ENCODE measurements at places on chromosomes 13 and 19.

DNA sequence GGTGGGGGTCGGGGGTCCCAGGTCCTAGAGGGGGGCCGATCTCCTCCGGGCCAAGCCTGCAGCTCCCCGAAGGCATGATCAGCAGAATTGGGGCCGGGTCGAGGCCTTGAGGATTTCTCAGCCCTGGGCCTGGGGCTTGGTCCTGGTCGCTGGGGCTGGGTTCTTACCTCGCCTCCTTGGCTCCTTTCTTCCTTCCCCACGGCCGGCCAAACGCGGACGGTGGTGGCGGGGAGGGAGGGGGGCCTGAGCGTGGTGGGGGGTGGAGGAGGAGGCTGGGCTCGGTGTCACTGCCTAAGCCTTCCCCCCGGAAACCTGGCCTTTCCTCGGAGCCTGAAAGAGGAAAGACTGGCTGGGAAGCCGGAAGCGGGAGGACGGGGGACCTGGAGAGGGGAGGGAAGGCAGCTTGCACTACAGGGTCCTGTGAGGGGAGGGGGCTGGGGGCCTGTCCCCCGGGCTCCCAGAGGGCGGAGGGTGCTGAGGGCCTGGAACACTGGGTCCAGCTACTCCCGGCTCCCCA lies at the start of gene ZNF579:
Gene ZNF579 (minus strand): TSS at position 221 of the 517 bp plus-strand sequence. CDS start 1,209 bp downstream, outside the sequence.
- peak; percentile 32 for DNase-seq
- H3K36me3 ChIP-seq: peaks cover 16% of the 10 kb centered on the region
- H3K4me1 ChIP-seq: peaks cover 2% of the 10 kb centered on the region
- H3K27me3 ChIP-seq: no peaks in the 10 kb centered on the region
- peak within 1 kb of the TSS; percentile 92 for H3K27ac ChIP-seq
- peak within 1 kb of the TSS; percentile 85 for H3K4me3 ChIP-seq

- no peaks in the 10 kb centered on the region for H3K27me3 ChIP-seq
- no peak overlapping the region for H3K4me3 ChIP-seq
- no peaks in the 10 kb centered on the region for H3K4me1 ChIP-seq
- DNase-seq: no peak
These were observed 13.6 kb upstream of the GALP start for GRCh38 chr19:56162258-56162657.

- peak overlapping the region; percentile 65 for H3K4me3 ChIP-seq
- no peaks in the 10 kb centered on the region for H3K4me1 ChIP-seq
- H3K27me3 ChIP-seq: peaks cover 9% of the 10 kb centered on the region
- no peak overlapping the region for H3K27ac ChIP-seq
- DNase-seq: no peak
These were observed 808 bp downstream of the SLITRK5 start for GRCh38 chr13:87671753-87672605.

- H3K4me3 ChIP-seq: no peak overlapping the region
- H3K4me1 ChIP-seq: no peaks in the 10 kb centered on the region
- no peaks in the 10 kb centered on the region for H3K27me3 ChIP-seq
- DNase-seq: no peak
These were observed 10.0 kb upstream of the OR1M1 start for GRCh38 chr19:9076901-9077300.

DNA sequence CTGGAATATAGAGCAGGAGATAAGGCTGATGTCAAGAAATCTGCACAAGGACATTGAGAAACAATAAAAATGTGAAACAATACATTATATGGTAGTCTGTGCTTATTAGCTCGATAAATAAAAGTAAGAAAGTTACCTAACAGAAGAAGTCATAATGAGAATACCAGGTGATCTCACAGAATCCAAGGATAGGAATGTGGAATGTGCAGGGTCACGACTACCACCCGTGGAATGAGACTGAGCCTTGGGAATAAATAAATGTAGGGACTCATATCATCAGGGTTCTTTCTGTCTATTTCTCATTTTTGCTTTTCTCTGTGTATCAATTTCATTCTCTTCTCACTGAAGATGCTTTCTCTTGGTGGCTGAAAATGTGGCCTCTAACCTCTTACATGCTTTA lies 26.0 kb upstream of the KBTBD7 start:
- no peak overlapping the region for H3K4me3 ChIP-seq
- no peak for DNase-seq
- H3K36me3 ChIP-seq: no peaks in the 10 kb centered on the region
- H3K27me3 ChIP-seq: no peaks in the 10 kb centered on the region

GRCh38 chr13:111304603-111305289 lies 15.7 kb upstream of the TEX29 start:
- no peaks in the 10 kb centered on the region for H3K4me1 ChIP-seq
- H3K27me3 ChIP-seq: no peaks in the 10 kb centered on the region
- H3K27ac ChIP-seq: no peak overlapping the region
- H3K4me3 ChIP-seq: no peak overlapping the region

DNA sequence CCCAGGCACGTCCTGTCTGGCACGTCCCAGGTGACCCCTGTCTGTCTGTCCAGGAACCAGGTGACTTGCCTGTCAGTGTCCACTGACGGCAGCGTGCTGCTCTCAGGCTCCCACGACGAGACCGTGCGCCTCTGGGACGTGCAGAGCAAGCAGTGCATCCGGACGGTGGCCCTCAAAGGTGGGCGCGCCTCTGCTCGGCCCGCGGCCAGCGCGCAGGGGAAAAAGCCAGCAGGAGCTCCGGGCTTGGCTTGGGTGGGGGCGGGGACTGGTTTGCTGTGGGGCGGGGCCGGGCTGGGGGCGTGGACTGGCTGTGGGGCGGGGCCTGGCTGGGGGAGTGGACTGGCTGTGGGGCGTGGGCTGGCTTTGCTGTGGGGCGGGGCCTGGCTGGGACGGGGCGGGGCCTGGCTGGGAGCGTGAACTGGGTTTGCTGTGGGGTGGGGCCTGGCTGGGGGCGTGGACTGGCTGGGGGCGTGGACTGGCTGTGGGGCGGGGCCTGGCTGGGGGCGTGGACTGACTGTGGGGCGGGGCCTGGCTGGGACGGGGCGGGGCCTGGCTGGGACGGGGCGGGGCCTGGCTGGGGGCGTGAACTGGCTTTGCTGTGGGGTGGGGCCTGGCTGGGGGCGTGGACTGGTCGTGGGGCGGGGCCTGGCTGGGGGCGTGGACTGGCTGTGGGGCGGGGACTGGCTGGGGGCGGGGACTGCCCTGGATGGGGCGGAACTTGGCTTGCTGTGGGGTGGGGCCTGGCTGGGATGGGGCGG lies 7.2 kb downstream of the WDR18 start:
- H3K27ac ChIP-seq: no peak overlapping the region
- no peak overlapping the region for H3K4me3 ChIP-seq
- no peaks in the 10 kb centered on the region for H3K4me1 ChIP-seq
- peaks cover 11% of the 10 kb centered on the region for H3K27me3 ChIP-seq
- DNase-seq: no peak

DNA sequence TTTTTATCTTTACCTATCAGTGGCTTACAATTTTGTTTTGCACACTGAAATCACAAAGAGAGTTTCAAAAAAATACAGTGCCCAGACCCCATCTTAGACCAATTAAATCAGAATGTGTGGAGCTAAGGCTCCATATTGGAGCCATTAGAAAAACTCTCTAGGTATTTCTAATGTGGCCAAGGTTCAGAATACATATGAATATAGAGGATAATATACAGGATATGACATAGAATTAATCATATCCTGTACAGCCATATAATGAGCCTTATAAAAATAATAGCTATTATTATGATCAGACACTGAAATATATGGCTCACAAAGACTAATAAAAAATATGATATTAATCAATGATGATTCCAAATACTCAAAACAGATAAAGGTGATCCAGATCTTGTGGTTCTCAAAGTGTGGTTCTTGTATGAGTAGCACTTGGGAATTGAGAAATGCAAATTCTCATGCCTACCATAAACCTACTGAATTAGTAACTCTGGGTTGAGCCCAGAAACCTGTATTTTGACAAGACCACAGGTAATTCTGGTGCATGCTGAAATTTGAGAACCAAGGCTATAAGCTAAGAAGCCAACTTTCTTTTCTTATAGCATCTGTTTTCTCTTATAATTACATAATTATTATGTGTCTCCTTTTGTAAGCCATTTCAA lies 408.0 kb downstream of the DIAPH3 start:
- H3K36me3 ChIP-seq: no peaks in the 10 kb centered on the region
- DNase-seq: no peak
- no peak overlapping the region for H3K4me3 ChIP-seq

DNA sequence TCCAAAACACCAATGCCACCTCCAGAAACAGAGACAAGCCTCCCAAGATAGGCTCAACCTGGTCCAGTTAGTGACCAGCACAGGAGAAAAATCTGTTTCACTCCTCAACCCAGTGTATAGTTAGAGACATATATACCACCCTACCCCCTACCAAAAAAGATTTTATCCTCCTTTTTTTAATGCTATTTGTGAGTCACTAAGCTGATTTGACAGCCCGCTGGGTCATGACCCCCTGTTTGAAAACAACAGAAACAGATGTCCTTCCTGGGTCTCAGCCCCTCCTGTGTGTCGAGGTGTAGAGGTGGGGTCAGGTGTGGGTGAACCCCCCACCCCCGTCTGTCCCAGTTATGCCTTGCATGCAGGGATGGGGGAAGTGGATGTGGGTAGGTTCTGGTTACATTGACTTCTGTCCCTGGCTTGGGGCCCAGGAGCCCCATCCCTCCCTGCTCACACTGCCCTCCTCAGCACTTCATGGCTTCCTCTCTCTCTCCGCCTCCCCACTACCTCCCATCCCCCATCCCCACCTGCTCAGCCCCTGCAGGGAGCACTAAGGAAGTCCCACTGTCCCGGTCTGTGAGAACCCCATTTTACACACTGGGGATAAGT lies 14.0 kb upstream of the TOMM40 start:
- H3K27ac ChIP-seq: no peak overlapping the region

DNA sequence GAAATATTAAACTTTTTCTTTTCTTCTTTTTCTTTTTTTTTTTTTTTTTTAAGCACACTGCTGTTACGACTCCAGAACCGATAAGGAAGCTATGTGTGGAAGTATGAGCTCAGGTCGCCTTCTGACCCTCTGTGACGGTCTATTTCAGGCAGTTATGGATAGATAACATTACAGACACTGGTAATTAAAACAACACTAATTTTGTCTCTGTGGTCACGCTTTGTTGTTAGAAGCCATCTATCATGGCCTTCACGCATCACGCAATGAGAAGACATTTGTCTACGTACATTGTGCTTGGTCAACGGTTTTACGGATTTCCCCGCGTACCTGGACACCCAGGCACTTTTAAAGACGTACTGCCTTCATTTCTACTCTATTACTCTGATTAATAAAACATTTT lies 306.0 kb upstream of the ZNF507 start:
- H3K4me3 ChIP-seq: no peak overlapping the region
- H3K4me1 ChIP-seq: no peaks in the 10 kb centered on the region
- no peaks in the 10 kb centered on the region for H3K27me3 ChIP-seq
- H3K27ac ChIP-seq: no peak overlapping the region

GRCh38 chr13:114048443-114048842 lies 74.6 kb upstream of the C13orf46 start:
- H3K27ac ChIP-seq: no peak overlapping the region
- H3K36me3 ChIP-seq: peaks cover 12% of the 10 kb centered on the region
- no peak overlapping the region for H3K4me3 ChIP-seq
- no peaks in the 10 kb centered on the region for H3K27me3 ChIP-seq
- H3K4me1 ChIP-seq: no peaks in the 10 kb centered on the region
- no peak for DNase-seq

GRCh38 chr13:112457485-112457884 lies 81.3 kb downstream of the SPACA7 start:
- H3K27me3 ChIP-seq: no peaks in the 10 kb centered on the region
- H3K27ac ChIP-seq: no peak overlapping the region
- no peaks in the 10 kb centered on the region for H3K4me1 ChIP-seq
- no peak for DNase-seq
- no peaks in the 10 kb centered on the region for H3K36me3 ChIP-seq

- H3K27ac ChIP-seq: no peak overlapping the region
- no peaks in the 10 kb centered on the region for H3K27me3 ChIP-seq
- no peaks in the 10 kb centered on the region for H3K36me3 ChIP-seq
- no peaks in the 10 kb centered on the region for H3K4me1 ChIP-seq
These were observed 9.5 kb upstream of the SUPT20H start for GRCh38 chr13:37068962-37069361.

- H3K36me3 ChIP-seq: no peaks in the 10 kb centered on the region
- no peaks in the 10 kb centered on the region for H3K4me1 ChIP-seq
- no peak for DNase-seq
These were observed 2.5 kb downstream of the SIGLEC7 start for GRCh38 chr19:51144482-51145045.

- peaks cover 10% of the 10 kb centered on the region for H3K4me1 ChIP-seq
- peak overlapping the region; percentile 83 for H3K27ac ChIP-seq
- no peaks in the 10 kb centered on the region for H3K36me3 ChIP-seq
These were observed 1.7 kb upstream of the EML2 start for GRCh38 chr19:45640849-45641273.

GRCh38 chr13:100514788-100515409 lies 73.7 kb downstream of the GGACT start:
- H3K27ac ChIP-seq: no peak overlapping the region
- no peak for DNase-seq
- no peak overlapping the region for H3K4me3 ChIP-seq
- no peaks in the 10 kb centered on the region for H3K27me3 ChIP-seq

- H3K36me3 ChIP-seq: no peaks in the 10 kb centered on the region
- H3K4me1 ChIP-seq: peaks cover 16% of the 10 kb centered on the region
- H3K27ac ChIP-seq: peak overlapping the region; percentile 93
- H3K4me3 ChIP-seq: peak overlapping the region; percentile 62
- H3K27me3 ChIP-seq: no peaks in the 10 kb centered on the region
These were observed 1.5 kb downstream of the FOSB start for GRCh38 chr19:45469132-45469944.

- no peak for DNase-seq
- H3K27me3 ChIP-seq: no peaks in the 10 kb centered on the region
- H3K4me3 ChIP-seq: no peak overlapping the region
- no peaks in the 10 kb centered on the region for H3K4me1 ChIP-seq
- no peaks in the 10 kb centered on the region for H3K36me3 ChIP-seq
These were observed 85.8 kb upstream of the ZNF536 start for GRCh38 chr19:30286378-30286777.

GRCh38 chr13:95926231-95926630 lies 127.0 kb downstream of the UGGT2 start:
- no peaks in the 10 kb centered on the region for H3K4me1 ChIP-seq
- no peak for DNase-seq
- no peak overlapping the region for H3K4me3 ChIP-seq
- no peaks in the 10 kb centered on the region for H3K27me3 ChIP-seq
- H3K27ac ChIP-seq: no peak overlapping the region

DNA sequence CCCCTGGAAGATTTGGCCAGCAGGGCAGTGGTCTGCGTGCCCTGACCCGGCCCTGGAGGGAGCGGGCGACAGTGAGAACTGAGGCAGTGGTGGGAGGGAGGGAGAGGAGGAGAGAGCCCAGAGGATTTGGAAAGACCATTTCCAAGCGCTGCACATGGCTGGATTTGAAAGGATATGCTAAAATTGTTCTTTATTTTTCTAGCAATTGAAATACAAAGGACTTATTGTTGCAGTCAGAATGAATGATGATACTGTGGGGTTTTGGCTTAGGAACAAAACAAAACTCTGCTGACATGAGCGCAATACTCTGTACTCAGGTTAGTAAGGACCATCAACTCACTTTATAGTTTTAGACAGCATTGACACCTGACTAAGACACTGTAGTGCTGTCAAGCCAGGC lies 69.5 kb downstream of the TNFRSF19 start:
- no peak overlapping the region for H3K4me3 ChIP-seq
- no peak overlapping the region for H3K27ac ChIP-seq
- no peaks in the 10 kb centered on the region for H3K27me3 ChIP-seq
- H3K4me1 ChIP-seq: no peaks in the 10 kb centered on the region

Data from ascending aorta (tissue), 2 donors.